ENCODE measurements at places on chromosomes 11 and 22.

GRCh38 chr11:6755303-6755952 lies 16.3 kb downstream of the OR2AG2 start:
- peak; percentile 50 for DNase-seq

GRCh38 chr11:129538323-129538722 lies 162.7 kb downstream of the BARX2 start:
- DNase-seq, result no peak

DNA sequence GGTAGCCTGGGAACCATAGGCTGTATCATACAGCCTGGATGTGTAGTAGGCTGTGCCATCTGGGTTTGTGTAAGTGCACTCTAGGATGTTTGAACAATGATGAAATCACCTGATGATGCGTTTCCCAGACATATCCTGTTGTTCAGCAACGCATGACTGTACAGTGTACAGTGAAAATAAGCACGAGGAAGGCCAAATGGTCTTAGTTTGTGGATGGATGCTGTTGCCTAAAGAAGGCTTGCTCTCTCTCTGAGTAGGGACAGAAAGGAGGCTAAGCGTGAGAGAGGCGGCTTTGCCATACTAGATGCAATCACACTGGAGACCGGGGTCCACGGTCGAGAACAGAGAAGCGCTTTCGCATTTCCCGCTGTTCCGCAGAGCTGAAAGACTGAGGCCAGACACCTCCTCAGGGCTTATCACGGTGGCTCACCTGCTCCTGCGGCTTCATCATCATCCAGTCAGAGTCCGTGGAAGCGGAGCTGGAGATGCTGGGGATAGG lies 27.6 kb upstream of the APLP2 start:
- DNase-seq, result no peak

DNA sequence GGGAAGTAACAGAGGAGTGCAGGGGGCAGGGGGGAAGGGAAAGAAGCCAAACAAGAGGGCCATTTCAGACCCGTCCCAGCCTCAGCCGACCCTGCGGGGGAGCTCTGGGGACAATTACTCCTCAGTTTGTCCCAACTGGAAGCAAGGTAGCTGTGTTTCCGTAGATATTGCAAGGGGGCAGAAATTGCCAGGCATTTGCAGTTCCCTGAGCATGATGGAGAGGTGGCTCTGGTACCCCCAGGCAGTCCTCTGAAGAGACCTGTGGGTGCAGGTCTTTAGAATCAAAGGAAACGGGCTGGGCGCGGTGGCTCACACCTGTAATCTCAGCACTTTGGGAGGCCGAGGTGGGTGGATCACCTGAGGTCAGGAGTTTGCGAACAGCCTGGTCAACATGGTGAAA lies 13.8 kb upstream of the JAM3 start:
- no peak for DNase-seq

GRCh38 chr11:84962018-84962417 lies 665.1 kb downstream of the DLG2 start:
- DNase-seq, result no peak

DNA sequence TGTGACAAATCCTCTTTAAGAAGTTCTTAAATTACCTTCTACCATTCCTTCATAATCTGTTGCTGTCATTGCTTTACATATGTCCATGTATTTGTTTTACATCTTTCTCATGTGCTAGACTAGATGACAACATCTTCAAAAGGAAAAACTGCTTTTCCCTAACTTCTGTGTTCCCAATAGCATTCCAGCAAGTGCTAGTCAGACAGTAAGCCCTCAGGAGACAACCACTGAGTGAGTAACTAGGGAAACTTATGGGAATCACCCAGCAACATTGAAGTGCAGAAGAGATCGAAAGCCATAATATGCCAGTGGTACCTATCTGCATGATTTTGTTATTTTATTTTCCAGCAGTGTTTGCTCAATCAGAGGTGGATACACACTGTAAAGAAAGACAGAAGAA lies 889.7 kb upstream of the API5 start:
- DNase-seq, result no peak

GRCh38 chr11:66112601-66113499 lies 42.8 kb downstream of the PACS1 start:
- DNase-seq, result no peak

GRCh38 chr11:79116600-79116999 lies 324.2 kb downstream of the TENM4 start:
- DNase-seq, result no peak
